Hippocampal formation (tissue), 2 donors: ENCODE measurements at places on chromosomes 7 and 10.

DNA sequence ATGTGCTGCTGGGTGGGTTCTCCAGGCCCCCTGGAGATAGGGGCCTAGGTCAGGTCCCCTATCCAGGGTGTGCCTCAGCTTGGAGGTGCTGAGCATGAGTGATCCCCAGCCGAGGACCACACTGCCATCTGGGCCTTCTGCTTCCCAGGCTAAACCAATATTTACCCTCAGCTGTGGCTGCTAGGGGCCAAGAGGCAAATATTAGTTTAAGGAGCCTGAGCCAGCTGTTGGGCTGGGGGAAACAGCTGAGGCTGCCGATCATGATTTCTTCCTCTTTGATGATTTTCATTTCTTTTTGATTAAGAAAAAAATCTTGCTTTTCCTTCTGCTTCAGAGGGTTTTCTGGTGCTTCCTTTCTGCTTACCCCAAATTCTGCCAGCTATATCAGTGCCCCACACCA lies 83.4 kb downstream of the NEURL1 start:
- no peak for DNase-seq

DNA sequence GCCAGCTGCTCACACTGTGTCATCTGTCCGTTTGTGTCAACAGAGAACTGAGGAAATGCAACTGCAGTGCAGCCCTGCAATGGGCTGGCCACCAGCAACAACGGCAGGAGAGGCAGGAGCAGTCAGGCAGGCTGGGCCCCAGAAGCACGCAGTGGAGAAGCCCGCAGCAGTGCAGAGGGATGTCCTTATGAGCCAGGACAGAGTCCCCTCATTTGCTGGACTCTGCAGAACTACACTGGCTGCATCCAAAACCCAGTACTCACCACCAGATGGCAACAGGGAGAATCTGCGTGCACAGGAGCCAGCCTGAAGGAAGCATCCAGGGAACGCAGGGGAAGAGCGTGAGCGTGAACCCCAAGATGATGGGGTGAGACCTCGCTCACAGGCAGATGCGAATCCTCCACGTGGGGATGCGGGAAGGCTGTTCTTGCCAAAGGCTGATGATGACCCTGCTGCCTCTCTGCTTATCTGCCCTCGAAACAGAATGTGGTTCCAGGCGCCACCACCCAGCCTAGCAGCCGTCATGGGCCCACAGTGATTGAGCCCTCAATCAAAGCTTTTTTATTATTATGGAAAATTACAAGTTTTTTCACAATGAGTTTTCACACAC lies 232.1 kb downstream of the PTPRN2 start:
- no peak for DNase-seq

DNA sequence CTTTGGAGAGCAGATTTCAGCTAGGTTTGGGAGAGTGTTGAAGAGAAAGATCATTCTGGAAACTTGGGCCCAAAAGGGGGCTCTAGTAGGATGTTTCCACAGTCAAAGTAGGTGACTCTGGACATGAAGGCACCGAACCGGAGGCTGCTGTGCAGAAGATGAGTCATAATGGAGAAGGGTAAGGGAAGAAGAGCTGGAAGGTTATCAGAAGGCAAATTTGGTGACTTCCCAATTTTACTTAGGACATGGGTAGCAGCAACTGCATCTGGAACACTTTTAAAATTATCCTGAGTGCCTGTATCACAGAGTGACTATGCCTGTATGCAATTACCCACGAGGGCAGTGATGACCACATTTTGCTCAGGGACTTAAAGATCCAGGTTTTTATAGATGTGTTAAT lies 38.8 kb downstream of the PIK3AP1 start:
- no peak for DNase-seq

DNA sequence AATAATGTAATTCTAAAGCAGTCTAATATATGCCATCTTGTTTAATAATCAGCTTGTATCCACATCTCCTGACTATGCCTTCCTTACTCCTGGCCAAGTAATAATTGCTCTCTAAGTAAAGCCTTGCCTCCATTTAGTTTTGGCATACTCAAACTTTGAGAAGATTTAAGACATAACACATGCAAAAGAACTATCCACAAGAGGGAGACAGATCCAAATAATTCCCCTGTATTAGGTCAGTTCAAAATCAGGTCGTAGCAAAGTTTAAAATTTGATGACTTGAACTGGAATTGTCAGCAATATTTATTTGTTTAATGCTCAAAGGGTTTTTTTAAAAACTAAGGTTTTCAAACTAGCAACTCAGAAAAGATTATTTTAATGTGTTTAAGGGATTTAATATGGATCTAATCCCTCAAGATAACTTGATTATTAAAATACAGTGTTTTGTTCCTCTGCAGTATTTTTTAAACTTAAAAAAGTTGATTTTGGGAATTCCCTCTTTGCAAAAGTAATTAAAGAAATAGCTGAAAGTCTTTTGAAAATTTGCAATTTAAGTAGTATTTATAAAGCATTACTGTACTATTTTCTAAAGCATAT lies 95.3 kb downstream of the HDAC9 start:
- DNase-seq: no peak

GRCh38 chr10:63462442-63462841 lies 3.3 kb downstream of the JMJD1C start:
- no peak for DNase-seq

DNA sequence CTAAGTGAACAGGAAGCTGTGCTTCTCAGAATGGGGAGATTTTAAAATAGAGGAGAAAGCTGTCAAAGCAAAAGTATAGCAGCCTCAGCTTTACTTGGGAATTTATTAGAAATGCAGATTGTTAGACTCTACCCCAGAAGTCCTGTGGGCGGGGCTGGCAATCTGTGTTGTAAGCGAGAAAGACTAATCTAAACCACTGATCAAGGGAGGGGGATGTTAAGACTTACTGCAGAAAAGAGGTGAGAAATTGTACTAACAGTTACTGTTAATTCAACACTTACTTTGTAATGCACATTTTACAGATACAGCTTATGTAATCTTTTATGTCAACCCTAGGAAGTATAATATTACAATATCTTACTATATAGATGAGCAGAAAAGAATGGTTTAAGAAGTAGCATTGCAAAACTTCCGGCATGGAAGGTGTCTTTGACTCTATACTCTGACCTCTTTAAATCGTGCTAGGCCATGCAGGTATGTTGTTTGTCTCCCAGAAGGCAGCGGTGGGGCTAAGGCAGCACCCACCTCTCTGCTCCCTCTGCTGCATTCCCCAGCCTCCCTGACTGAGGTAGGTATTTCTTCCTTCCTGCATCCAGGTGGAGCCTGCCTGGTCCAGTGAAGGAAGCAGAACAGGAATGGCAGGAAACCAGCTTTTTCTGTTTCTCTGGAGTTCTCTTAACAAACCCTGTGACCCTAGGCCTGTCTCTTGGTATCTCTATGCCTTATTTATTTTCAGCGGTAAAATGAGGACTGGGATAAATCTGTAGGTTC lies 462.2 kb downstream of the AUTS2 start:
- DNase-seq: no peak

- no peak for DNase-seq
These were observed 343.5 kb upstream of the FOXK1 start for GRCh38 chr7:4338556-4338955.

- DNase-seq: no peak
These were observed 48.1 kb downstream of the MYO3A start for GRCh38 chr10:25982107-25982506.

DNA sequence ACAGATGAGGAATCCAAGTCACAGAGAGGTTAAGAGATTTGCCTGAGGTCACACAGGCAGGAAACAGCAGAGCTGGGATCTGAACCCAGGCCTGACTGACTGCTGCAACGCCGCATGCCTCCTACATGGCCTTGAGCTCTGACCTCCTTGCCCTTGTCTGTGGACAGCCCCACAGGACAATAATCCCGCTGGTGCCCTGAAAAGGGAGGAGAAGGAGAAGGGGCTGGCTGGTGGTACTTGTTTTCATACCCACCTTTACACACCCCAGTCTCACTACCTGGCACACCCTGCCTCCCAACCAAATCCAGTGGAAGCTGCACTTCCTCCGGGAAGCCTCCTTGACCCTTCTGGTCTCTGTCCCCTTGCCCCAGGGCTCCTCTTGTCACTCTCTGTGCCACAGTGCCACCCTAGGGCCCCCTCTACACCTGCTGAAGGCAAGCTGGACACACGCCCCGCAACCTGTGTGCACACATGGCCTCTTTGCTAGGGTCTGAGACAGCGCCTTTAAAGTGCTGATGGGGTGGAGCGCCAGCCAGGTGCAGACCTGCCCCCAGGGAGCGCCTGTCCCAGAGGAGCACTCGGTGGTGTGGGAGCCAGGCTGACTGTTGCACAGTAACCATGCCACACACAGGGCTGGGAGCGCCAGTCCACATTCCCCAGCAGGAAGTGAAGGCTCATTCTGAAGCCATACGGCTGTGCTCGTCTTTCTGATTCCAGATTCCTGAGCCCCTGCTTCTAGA lies 38.6 kb downstream of the ZCCHC24 start:
- no peak for DNase-seq

DNA sequence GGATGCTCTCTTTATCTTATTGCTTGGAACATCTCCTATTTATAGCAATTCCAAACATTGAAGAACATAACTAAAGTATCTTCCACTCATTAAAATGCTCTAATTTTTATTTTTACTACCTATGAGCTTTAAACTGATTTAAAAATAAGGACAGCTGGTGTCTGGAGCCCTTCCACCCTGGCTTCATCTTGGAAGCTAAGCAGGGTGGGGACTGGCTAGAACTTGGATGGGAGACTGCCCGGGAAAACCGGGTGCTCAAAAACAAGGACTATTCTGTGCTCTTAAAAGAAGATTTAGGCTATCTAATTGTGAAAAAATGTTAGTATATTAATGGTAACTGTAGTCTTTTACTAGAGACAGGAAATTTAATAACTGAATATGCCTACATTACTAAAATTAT lies 69.2 kb downstream of the ARMC3 start:
- no peak for DNase-seq

GRCh38 chr10:98150544-98150943 lies 16.1 kb downstream of the R3HCC1L start:
- no peak for DNase-seq

GRCh38 chr10:11175823-11176243 lies 158.2 kb downstream of the CELF2 start:
- DNase-seq: no peak

- DNase-seq: no peak
These were observed 154.7 kb downstream of the NEURL1 start for GRCh38 chr10:103648251-103648635.

GRCh38 chr10:19826712-19827111 lies 10.5 kb downstream of the PLXDC2 start:
- no peak for DNase-seq

DNA sequence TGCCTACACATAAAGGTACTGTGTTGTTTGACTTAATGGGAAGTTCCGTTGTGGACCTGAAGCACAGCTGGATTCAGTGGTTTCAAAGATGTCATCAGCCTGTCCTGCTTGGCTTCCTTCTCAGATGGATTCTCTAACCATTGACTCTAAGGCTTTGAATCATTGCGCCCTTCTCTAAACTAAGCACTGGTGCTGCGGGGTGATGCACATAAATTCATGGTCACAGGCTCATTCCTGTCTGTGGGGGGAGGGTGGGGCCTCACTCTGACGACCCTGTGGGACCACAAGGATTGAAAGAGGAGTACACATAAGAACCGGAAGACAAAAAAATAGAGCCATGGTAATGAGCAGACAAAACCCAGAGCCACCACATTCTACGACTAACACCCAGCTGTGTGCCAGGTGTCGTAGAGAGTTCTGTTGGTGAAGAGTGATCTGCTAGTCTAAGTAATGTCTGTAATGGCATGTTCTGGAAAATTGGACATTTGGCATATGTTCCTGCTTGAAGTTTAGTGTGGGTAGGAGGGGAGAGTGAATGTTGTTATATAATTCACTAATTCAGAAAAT lies 97.3 kb upstream of the YAE1 start:
- no peak for DNase-seq

- DNase-seq: no peak
These were observed 11.2 kb downstream of the GAD2 start for GRCh38 chr10:26227786-26228185.

DNA sequence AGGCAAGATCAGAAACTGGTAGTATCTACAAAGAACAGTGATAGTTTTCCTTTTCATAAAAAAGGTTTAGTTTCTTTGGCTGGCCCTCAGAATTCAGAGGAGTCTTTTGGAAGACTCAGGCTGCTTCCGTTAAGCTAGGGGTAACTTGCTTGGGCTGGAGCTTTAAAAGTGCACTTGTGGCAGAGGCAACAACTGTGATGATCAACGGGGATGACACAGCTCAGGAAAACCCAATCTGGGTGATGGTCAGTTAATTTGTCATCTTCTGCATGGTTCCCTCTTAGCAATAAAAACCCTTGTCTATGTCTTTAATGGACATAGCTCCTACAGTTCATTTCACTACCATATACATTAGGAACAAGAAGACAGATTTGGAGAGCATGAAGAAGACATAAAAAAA lies 46.7 kb downstream of the SGMS1 start:
- no peak for DNase-seq

DNA sequence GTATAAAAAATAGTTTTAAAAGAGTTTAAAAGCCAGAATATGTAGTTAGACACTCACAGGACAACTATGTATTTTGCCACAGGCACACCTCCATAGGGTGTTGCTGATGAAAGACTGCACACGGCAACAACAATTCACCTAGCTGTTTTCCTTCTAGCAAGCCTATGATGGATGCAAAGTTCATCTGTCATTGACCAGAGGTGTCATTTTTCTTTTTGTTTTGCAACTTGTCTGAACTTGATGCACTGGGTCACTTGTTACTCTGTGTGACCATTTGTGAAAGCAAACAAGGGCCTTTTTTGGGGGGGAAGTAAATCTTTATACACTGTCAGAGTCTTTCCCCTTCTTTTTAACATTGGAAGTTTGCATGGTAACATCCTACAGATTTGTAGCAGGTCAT lies 258.0 kb upstream of the SEMA3A start:
- DNase-seq: no peak

DNA sequence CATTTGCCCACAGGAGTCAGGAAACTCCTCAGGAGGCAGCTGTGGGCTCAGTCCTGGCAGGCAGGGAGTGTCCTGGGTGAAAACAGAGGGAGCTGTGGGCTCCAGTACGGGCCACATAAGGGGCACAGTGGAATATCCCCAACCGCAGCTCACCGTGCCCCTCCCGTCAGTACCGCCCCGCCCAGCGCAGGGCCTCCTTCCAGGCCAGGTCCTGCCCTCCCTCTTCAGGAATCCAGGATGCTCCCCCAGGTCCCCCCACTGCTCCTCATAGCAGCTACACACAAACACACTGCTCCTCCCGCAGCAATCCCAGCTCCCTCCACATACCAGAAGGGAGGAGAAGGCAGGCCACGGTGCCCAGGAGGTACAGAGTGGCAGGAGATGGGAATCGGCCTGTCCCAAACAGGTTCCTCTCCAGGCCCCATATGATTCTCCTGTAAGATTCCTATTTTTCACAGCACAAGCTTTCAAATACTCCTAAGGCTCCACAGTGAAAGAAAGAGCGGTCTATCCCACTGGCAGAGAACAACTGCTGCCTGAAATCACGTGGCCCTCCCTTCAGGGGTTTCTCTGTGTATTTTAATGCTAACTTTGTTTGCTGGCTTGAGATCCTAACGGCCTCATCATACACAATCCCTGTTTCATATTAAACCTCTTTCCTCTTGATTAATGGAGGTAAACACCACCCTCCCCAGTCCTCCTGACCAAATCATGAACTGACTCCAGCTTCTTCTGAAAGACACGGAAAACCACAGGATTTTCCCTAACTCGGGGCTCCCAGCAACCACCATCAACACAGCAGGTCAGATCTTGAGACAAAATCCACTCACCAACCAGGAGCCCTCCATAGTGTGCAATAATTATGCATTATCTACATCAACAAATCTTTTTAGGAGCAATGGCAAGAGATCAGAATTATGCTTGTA lies 178.7 kb downstream of the TNS3 start:
- DNase-seq: no peak

- DNase-seq: no peak
These were observed 40.8 kb downstream of the TAS2R41 start for GRCh38 chr7:143518521-143518920.
